Lower lobe of right lung (tissue), 2 donors: ENCODE measurements at places on chromosomes 7 and 10. TPM values are rescaled to one million over a fixed set of nuclear protein-coding genes. Genes with fewer than 3 reads are reported as not detected.

GRCh38 chr10:102109166-102110116 lies 10.7 kb downstream of the LDB1 start:
- no peak for DNase-seq
- no peaks in the 10 kb centered on the region for H3K27me3 ChIP-seq
- peaks cover 28% of the 10 kb centered on the region for H3K4me1 ChIP-seq
- H3K27ac ChIP-seq: no peak overlapping the region

DNA sequence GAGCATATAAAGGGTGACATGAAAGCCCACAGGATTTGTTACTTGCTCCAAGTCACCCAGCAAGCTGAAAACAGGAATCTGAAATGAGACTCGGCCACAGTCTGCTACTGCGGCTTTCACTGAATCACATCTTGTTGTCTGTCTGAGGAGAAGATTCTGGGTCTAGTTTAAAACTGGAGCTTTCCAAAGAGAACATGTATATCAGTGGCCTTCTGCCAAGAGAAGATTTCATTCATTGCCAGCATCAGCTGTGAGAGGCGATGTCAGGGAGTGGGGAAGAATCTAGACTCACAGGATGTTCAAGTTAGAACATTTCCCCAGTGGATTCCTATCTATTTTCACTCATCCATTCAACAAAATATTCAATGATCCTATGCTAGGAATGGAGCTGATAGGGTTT lies 122.8 kb downstream of the GALNT17 start:
- H3K4me3 ChIP-seq: no peak overlapping the region
- no peak overlapping the region for H3K27ac ChIP-seq
- no peak for DNase-seq
- H3K4me1 ChIP-seq: no peaks in the 10 kb centered on the region
- no peaks in the 10 kb centered on the region for H3K27me3 ChIP-seq

GRCh38 chr7:159075563-159076238 lies 69.0 kb downstream of the VIPR2 start:
- H3K27ac ChIP-seq: no peak overlapping the region
- no peak for DNase-seq
- no peak overlapping the region for H3K4me3 ChIP-seq
- no peaks in the 10 kb centered on the region for H3K36me3 ChIP-seq
- no peaks in the 10 kb centered on the region for H3K27me3 ChIP-seq

- H3K36me3 ChIP-seq: no peaks in the 10 kb centered on the region
- H3K4me1 ChIP-seq: no peaks in the 10 kb centered on the region
- H3K4me3 ChIP-seq: no peak overlapping the region
- DNase-seq: no peak
- H3K27ac ChIP-seq: no peak overlapping the region
These were observed 359.6 kb downstream of the ARL4A start for GRCh38 chr7:13047061-13047460.

DNA sequence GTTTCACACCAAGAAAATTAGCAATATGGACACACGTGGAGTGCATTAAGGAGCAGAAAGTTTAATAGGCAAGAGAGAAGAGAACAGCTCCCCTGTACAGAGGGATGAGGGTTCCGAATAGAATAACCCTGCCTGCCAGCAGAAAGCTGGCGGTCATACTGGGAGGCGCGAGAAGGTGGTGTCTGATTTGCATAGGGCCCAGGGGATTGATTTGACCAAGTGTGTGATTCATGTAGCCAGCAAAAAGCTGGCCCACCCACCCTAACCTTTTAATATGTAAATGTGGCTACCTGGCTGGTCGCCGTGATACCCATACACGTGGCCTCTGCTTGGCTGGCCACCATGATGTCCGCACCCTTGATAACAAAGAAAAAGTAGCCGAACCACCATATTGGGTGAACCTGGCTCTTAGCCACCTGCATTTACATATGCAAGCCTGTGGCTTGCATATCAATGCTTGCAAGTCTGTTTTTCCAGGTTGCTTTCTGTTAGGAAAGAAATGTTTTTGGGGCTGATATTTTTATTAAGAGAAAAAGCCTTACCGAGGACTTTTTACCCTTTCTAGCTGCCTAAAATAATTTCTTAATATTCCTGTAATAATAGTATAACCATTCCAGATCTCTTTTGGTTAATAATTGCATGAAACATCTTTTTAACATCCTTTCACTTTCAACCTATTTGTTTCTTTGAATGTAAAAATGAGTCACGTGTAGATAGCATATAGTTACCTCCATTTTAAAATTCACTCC lies 20.5 kb upstream of the VWDE start:
- H3K4me3 ChIP-seq: no peak overlapping the region
- DNase-seq: no peak
- H3K36me3 ChIP-seq: no peaks in the 10 kb centered on the region
- H3K27ac ChIP-seq: no peak overlapping the region
- H3K4me1 ChIP-seq: no peaks in the 10 kb centered on the region

GIMAP1 gene
- 18.8 TPM for total RNA-seq

DBF4 gene
- 11.5 TPM for total RNA-seq
